ENCODE measurements at places on chromosomes 5 and 9.

DNA sequence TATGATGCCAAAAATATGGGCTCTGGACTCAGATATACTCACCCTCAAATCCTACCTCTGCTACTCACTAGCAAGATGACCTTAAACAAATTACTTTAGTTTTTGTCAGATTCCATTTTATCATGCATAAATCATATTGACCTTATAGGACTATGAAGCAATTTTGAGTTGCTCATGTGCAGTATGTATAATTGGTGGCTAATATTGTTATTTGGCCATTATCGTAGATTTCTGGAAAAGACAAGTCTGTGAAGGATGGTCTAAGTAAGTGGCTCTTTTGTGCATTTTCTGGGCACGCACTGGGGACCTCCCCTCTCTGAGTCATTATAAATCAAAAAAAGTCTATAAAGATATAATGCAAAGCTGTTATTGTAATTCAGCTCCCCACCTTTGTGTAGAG, 393.0 kb downstream of the FGF10 start:
- DNase-seq: no peak

DNA sequence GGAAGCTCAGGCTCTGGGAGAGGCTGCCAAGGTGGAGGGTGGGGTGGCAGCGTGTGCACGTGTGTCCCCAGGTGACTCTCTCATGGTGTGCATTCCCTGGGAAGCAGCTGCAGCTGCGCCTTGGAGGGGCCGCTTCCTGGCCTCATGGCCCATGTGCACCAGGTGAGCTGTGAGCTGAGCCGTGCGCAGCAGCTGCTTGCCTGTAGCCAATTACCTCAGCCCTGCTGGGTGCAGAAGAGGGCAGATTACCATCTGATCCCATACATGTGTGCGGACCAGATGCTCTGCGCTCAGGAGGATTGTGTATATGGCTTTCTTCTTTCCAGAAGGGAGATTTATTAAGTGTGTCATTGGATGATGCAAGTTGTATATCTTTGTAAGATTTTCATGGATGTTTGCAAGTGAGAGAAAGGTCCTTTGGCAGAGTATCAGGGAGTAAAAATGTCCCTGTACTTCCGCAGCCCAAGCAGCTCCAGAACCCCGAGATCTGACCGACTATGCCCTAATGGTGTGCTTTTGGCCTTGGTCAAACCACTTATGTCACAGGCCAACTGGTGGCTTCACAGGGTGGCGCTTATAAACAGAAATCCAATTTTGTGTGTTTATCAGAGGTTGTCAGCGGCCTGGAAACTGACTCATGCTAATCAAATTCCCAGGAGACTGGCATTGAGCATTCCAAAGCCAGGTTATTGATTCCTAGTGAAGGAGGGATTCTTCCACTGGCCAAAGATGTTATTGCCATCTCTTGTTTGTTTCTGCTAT, 229.3 kb downstream of the GOLPH3 start:
- no peak for DNase-seq

- DNase-seq: no peak
Measured at GRCh38 chr5:40651201-40651600, 28.5 kb upstream of the PTGER4 start.

- no peak for DNase-seq
Measured at GRCh38 chr9:127865645-127866464, 11.4 kb upstream of the ENG start.

- DNase-seq: no peak
Measured at GRCh38 chr5:51684794-51685355, 301.6 kb downstream of the ISL1 start.

- no peak for DNase-seq
Measured at GRCh38 chr5:42620579-42621216, 135.9 kb upstream of the CCDC152 start.

All from cardiac fibroblast (primary cell).